ENCODE measurements at places on chromosomes 2 and 18.

DNA sequence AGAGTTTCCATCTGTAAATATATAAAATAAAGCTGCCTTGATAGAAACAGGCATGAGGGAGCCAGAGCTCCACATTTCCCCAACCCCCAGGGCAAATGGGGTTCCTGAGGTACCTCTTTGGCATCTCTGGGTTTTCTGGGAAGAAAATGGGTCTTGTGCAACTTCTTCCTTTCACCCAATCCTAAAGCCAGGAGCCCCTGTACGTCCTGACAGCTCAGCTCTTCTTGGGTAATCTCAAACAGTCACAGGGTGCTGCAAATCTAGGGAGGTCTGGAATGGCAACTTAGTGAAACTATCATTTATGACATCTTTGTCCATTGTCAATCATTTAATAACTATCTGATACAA is 36.6 kb upstream of the STAT1 start:
- no peak for DNase-seq

DNA sequence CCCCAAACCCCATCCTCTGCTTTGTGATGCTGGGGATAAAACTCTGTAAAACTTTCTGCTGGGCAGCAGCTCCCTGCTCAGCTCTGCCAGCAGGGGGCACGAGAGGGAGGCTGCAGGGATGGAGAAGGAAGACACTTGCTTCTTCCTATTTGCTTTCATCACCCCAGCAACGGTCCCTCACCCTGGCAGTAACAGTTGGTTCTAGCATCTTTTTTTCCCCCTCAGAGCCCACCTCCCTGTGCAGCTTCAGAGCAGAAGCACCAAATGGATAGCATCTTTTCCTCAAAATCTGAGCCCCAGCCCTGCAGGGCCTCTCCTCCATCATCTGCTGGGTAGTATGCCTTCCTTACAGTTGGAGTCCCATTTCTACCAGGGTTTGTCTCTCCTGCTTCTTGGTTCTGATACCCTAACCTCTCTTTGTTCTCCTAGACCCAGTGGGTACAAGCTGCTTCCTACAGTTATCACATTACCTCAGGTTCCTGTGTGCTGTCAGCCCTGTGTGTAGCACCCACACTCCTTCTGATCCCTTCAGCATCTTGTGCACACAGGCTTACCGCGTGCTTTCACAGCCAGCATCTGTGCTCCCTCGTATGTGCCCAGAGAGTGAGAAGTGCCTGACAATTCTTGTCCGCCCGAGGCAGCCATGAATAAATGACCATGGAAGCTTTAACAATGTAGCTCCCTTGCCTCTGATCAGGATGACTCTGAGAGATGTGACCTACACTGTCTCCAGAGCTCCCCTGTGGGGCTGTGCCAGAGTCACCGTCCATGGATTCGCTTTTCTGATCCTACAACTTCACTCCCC is 14.5 kb downstream of the CKAP2L start:
- peak; percentile 67 for DNase-seq

DNA sequence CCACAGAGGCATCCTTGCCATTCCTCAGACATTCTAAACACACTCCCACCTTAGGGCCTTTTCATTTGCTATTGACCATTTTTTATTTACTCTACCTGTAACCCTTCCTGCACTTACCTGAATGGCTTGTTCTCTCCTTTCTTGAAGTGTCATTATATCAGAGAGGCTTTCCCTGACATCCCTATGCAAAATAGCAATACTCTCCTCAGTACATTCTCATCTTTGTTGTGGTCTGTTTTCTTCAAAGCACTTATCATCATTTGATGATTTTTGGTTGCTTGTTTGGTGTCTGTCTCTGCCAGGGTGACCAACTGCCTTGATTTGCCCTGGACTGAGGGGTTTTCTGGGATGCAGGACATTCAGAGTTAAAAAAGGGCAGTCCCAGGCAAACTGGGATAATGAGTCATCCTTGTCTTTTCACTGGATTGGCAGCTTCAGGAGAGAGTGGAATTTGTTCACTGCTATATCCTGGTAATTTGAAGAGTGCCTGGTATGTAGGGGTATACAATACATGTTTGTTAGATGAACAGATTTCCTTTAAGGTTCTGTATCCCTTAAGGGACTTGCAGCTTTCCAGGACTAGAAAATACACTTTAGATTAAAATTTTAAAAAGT is 102.4 kb downstream of the BABAM2 start:
- no peak for DNase-seq

DNA sequence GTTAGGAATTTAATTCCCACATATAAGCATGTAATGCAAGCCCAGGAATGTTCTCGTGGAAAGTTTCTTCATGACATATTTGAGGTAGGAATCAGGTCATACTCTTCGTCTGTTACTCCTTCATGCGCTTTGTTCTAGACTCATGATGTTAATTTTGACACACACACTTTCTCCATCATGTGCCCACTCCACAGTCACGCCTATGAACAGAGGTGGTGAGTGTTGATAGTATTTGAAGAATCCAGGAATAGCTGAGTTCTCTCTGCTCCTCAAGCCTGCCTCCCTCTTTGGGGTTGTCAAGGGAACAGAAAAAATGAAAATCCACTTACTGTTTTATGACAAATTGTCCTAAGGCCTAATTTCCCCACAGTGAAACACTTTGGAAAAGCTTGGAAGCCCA is 117.3 kb upstream of the SERPINE2 start:
- DNase-seq = no peak

DNA sequence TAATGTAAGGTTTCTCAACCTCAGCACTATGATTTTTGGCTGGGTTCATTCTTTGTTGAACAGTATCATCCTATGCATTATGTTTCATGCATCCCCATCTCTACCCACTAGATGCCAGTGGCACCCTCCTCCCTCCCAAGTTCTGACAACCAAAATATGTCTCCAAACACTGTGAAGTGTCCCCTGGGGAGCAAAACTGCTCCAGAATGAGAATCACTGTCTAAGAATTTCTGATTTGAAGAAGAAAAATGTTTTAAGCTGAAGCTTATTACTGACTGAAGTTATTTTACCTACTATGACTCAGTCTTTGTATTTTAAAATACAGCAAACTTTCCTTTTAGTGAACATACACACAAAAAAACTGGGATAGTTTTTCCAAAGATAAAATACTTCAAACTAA is 3.4 kb downstream of the THADA start:
- DNase-seq = no peak

DNA sequence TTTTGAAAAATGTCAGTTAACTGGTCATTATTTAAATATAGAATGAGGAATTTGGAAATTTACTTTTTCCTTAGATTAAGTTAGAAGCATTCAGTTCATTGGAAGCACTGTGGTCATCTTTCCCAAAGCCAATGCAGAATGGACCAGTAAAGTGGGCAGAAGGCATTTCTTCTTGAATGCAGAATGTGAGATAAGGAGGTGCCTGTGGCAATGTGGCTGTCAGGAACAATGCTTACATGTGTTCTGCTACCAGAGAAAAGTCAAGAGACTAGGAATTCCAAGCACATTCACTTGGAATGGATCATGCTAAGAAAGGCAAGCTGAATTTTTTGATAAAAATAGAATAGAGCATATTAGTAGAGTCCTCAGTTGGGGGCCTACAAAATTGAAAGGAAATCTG is 295.0 kb upstream of the KCNH7 start:
- DNase-seq = no peak

DNA sequence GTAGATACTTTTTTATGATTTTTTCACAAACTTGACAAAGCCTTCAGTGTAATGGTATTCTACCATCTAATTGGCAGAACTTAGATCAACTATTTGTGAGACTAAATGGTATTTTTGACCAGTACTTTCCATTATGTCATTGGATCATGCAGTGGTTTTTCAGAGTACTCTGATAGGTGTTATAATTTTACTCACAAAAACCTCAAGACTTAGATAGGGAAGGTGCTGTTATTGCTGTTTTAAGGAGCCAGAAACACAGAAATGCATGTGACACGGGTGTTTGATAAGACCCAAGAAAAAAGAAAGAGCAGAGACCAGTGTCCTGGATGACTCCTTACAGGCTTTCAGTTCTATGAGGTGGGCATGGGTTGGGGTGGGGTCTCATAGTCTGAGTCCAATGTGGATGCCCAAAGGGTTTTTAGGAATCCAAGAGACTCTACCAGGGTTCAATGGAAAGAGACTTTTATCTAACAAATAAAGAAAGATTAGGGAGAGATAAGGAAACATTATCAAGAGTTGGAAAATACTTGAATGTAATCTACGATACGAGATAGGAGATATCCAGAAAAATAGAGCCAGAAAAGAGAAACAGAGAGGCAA is 31.3 kb downstream of the SP140 start:
- no peak for DNase-seq

DNA sequence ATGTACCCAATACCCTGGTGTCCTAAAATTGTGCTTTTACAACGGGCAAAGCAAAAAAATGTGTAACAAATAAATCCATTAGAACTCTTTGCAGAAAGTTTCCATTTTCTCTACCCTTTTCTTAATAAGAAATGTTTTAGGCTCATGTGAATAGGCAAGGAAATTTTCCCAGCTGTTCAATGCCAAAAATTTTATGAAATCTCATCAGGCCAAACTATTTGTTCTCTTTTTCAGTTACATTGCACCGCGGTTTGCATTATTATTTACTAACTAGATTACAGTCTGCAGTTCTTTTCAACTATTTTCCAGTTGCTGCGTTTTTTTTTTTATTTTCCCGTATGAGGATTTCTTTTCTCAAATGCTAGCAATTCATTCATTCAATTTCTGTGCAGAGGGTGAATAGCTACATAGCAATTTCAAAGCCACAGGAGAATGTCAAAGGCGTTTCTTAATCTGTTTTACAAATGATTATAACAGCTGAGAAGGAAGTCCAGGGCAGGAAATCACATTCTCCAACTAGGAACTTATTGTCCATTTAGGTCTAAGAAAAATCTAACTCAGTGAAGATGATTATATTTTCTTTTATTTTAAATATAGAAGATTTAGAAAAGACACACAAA is 367.5 kb upstream of the MMADHC start:
- no peak for DNase-seq

GRCh38 chr2:46042711-46043110 is 254.5 kb upstream of the EPAS1 start:
- DNase-seq = no peak

GRCh38 chr2:113113807-113114206 is 13.6 kb upstream of the IL1RN start:
- no peak for DNase-seq

DNA sequence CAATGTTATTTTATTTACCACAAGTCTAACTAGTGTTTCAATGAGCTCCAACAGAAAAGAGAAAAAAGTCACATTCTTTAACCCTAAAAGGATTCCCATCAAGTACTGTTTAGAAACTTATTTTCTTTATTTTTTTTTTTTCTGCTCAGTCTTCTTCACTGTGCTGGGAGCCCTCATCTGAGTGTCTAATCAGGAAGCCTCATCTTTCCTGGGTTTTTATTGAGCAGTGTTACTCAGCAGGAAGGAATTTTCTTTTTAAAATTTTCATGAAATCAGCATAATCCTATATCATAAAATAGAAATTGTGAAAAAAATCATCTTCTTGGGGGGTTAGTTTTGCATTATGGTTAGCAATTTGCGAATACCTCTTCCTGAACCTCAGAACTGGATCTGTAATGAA is 453.8 kb downstream of the CDH2 start:
- no peak for DNase-seq

DNA sequence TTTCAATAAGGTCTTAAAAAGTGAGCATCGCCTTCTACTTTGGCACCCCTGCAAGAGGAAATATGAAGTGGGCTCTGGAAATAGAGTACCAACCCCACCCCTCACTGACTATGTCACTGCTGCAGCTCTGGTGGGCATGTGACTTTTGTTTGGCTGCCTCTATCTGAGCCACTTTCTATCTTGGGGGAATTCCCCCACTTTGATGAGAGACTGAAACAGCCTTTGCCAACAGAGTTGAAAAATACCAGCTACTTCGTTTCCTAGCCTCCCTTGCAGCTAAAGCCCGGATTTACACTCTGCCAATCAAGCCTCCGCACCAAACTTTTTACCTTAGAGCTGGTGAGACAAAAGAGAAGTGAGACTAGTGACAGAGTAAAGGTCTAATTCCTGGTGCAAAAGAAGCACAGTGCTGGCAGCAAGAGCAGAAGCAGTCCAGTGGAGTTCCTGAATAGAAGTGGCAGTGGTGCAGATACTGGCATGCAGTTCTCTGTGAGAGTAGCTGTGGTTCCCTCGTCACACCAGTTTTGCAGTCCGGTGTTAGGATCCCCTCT is 12.0 kb upstream of the GALNT14 start:
- no peak for DNase-seq

DNA sequence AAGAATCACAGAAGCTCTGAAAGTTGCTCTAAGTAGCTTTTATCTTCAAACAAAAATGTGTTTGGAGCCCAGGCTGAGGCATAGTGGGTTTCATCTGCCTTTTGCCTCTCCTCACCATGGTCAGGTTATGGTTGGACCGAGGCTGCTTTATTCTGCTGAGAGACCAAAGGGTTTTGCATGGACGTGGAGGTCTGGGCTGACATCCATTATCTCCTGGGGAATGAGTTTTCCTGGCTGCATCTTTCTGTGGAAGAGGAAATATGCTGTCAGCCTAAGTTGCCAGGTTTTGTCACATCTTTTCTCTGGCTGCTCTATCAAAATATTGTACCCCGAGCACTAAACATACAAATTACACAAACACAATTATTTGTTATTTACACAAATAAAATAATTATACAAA is 223.2 kb downstream of the LDLRAD4 start:
- DNase-seq = no peak

- no peak for DNase-seq
These were observed 85.9 kb downstream of the SKA1 start for GRCh38 chr18:50460716-50461115.

DNA sequence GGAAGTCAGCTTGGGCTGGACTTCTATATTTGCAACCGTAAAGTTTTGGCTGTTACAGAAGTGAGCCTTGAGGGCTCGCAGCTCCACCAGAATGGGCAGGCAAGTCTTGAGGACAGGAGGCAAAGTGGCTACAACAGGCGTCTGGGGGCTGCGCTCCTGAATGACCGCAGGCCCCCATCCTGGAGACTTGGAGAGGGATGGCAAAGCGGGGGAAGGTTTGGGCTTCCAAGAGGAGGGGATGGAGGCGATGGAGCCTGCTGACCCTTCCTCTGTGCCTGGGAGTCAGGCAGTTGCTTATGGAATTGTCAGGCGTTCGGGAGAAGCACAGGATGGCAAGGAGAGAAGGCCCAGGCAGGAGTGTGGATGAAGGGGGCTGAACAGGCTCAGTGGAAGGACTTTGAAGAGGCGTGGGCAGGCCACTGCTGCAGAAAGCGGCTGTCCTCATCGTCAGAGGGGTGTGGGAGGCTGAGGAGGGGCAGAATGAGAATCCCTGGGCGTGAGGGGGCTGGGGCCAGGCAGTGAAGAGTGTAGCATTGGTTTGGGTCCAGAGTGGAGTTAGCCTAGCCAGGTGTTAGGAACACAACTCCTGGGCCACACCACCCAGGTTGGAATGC is 72.3 kb downstream of the INHBB start:
- DNase-seq = no peak

Measured in stimulated activated CD8-positive, alpha-beta memory T cell treated with anti-CD3 and anti-CD28 coated beads, Interleukin-7, amount 100 ng/mL, for 4 hours (primary cell).